Activated naive CD8-positive, alpha-beta T cell treated with anti-CD3 and anti-CD28 coated beads for 36 hours (primary cell): ENCODE measurements at places on chromosomes 5 and 9.
A peak's percentile ranks its signal among the peaks of the same experiment; 100 is the strongest.

DNA sequence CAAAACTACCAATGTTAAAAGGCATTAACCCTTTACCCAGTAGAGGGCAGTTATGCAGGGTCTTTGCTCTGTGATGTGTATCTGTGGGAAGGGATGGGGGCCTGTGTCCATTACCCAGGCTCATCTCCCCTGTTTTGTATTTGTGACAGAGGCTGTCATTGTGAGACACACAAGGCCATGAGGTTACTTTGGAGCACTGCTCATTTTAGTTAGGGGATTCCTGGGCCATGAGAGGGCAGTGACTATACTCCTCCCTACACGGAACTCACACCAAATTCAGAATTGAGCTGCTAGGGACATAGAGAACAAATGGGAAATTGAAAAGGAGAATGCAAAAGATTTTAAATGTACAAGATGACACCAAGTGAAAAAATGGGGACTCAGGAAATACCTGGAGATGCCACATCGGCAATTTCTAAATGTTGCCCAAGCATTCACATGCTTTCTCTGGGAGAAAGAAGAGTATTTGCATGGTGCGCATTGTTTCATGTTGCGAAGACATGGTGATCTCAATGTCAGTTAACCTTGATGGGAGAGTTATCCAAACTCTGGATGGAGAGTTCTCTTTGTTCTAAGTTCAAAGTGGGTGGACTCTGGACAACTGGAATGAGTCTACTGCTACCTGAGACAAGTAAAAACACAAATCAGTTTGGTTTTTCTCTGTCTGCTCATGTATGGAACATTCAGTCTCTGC is 32.5 kb downstream of the C9orf152 start:
- no peak for DNase-seq

DNA sequence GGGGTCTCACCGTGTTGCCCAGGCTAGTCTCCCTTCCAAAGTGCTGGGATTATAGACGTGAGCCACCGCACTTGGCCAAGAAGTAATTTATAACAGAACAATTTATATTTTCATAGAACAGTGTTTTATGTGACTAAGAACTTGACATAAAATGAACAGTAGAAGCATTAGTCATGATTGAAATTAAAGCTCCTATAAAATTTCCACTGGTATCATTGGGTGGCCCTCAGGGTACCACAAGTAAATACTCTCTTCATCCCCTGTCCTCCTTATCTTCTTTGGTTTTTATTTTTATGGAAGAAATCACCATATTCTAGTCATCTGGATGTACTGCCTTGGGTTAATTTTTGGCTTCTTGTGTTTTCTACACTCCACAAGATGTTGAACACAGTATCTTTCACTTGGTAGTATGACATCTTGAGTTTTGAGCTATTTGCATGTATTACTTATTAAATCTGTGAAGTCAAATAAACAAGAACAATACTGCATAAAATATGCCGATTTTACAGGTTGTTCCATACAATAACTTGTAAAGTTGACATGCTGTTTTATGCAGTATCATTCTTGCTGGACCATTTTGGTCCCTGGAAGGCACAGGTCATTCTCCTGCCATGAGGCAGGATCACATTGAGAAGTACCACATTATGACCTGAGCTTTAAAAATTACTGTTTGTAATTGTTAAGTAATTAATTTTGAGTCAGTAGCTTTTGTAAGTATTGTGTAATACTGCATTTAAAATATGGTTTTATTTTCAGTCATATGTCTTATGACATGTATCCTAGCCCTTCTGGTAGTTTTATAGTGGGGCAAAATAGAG is 24.4 kb downstream of the LMNB1 start:
- DNase-seq = no peak

DNA sequence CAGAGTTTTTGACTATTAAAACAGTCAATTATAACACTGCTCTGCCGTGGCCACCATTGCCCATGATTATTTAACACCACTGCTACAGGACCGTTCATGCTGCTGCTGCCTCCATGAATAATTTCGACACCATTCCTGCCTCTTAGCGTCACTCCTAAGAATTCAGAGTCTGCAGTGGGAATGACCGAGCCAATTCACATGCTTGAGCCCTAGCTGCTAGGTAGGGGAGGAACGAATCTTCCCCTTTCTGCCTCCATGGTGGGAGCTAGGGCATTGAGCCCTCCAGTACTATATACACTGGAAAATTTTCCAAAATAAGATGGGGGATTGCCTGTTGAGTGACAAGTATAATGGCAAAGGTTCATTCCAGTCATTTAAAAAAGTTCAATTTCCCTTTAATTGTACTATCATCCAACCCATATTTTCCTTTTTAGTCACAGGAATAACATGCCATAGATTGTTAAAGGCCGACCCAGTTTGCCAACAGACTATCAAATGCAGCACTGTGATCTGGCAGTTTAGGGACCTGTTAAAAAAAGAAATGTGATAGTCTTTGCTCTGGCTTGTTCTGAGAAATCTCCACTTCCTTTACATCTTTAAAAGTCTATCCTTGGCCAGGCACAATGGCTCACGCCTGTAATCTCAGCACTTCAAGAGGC is 13.5 kb upstream of the B4GALT1 start:
- DNase-seq = no peak

- DNase-seq = peak; percentile 63
Observed at GRCh38 chr5:139415221-139415861, 11.5 kb upstream of the SPATA24 start.

GRCh38 chr5:72956324-72957140 is 691 bp downstream of the FCHO2 start:
- peak; percentile 32 for DNase-seq

DNA sequence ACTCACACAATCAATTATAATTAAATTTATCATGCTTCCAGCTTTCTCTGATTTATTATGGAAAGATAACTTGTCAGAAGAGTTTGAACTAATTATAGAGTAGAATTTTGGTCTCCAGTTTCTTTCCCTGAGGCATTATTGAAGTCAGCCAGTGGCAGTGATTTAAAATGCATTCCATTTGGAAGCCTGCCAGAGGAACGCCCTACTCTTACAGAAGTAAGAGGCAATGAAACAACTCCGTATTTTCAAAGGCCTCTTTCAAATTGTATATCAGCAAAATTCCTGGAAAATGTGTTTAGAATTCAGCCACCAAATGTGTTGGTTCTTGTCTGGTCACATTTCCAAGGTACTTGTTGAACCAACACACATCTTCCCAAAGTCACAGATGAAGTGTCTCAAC is 640.9 kb downstream of the SEMA5A start:
- DNase-seq = no peak

- no peak for DNase-seq
Observed at GRCh38 chr9:71162126-71162525, 40.7 kb upstream of the TRPM3 start.

DNA sequence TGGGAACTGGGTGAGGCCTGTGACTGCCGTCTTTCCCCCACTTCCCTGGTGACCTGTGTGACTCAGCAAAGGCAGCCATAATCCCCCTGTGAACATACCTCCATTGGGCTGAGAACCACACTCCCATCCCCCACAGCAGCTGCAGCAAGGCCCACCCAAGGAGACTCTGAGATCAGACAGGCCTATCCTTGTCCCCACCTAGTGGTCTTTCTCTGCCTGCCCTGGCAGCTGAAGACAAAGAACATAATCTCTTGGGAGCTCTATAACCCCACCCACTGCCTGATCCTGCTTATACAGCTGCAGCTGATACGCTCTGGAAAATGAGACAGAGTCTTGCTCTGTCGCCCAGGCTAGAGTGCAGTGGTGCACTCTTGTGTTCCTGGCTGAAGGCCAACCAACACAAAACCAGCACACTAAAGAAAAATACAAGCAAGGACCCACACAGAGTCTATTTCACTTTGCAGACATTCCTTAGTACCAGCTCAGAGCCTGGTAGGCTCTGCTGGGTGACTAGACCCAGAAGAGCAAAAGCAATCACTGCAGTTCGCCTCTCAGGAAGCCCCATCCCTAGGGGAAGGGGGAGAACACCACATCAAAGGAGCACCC is 106.7 kb downstream of the MCTP1 start:
- no peak for DNase-seq

GRCh38 chr9:112894699-112895098 is 4.0 kb upstream of the SLC46A2 start:
- DNase-seq = no peak

DNA sequence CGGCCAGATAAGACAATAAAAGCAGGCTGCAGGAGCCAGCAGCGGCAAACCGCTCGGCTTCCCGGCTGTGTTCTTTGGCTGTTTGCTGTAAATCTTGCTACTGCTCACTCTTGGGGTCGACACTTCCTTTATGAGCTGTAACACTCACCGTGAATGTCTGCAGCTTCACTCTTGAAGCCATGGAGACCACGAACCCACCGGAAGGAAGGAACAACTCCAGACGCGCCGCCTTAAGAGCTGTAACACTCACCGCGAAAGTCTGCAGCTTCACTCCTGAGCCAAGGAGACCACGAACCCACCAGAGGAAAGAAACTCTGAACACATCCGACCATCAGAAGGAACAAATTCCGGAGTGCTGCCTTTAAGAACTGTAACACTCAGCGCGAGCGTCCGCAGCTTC is 451.7 kb downstream of the AGTPBP1 start:
- DNase-seq = peak; percentile 34

DNA sequence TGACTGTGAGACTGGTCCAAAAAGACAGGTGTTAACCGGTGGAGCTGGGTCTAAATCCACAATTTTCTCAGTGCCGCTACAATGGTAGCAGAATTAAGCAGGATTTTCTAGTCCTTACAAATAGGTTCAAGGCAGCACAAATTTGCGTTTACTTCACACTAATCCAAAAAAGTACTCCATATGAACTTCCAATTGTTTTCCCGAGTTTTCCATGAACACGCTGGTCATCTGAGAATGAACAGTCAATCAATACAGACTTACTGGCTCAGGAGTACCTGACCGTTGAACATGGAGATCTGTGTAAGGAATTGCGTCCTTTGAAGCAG is 709 bp downstream of the SLC35D2 start:
- DNase-seq = no peak

DNA sequence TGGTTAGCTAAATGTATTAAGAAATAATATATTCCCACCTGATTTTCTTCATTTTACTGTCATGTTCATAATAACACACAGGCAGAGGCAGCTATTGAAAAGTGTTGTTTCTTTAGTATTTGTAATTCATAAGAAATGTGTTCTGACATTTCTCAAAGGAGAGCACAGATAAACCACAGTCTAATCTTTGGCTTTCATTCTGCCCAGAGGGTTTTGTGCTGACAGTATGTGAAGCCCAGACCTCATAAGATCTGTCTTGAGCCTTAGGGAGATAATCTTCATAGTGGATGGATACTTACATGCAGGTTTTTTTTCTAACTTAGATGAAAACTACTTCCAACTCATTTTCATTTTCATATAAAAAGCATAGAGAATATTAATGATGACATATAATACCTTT is 206.1 kb downstream of the CHSY3 start:
- DNase-seq = no peak

GRCh38 chr9:5025416-5025815 is 40.3 kb downstream of the JAK2 start:
- DNase-seq = no peak

DNA sequence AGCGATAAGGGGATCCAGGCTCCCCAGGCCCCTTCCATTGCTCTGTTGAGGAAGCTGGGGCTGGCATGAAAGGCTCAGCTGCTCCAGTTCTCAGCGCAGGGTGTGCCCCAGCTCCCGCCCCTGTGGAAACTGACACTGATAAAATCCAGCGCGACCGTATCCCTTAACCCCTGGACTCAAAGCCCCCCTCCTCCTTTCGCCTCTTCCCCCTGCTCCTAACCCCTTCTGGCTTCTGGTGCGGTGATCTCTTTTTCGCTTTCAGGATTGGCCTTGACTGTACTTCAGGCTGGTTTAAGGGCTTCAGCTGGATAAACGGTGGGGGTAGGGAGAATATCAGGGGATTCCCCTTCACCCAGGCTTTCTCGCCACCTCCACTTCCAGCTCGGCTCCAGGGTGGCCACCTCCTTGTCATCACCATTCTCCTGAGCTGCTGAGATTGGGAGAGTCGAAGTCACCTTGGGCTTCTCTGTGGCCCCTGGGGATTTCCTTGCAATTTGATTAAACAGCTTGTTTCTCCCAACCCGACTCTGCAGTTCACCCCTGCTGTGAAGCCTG is 843 bp downstream of the BSPRY start:
- peak; percentile 42 for DNase-seq

DNA sequence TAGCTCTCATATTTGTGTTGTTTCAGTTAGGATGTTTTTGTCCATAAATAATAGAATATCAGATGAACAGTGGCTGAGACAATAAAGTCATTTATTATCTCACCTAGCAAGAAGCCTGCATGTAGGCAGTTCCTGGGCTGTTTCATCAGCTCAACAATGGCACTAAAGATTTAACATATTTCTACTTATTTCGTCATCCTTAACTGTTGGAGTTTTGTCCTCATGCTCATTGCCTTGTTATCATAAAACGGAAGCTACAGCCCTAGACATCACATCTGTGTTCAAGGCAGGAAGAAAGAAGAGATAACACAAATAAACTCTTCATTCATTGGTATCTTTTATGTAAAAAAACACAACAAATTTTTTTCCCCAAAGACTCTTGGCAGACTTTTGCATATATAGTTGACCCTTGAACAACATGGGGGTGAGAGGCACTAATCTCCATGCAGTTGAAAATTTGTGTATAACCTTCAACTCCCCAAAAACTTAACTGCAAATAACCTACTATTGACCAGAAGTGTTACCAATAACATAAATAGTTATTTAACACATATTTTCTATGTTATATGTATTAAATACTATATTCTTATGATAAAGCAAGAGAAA is 277.2 kb upstream of the ADRA1B start:
- DNase-seq = no peak

DNA sequence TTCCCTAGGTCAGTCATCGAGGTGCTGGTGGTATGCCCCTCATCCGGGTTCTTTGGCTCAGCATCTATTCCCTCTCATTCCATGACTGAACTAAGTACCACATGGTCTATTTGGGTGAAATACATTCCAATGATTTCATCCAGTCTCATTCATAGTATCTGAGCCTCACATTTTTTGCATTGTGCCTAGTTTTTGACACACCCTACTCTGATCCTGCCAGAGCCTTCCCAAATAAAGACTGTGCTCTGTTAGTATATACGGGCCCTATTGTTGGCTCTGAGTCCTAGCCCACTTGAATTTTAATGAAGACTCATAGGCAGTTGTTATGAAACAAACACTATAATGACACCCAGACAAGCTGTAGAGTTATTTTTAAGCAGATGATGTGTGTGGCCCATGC is 740.7 kb downstream of the CETN3 start:
- DNase-seq = no peak

GRCh38 chr5:56761151-56761885 is 54.0 kb upstream of the MAP3K1 start:
- no peak for DNase-seq

GRCh38 chr9:110183208-110184145 is 24.5 kb downstream of the C9orf152 start:
- DNase-seq = peak; percentile 29

DNA sequence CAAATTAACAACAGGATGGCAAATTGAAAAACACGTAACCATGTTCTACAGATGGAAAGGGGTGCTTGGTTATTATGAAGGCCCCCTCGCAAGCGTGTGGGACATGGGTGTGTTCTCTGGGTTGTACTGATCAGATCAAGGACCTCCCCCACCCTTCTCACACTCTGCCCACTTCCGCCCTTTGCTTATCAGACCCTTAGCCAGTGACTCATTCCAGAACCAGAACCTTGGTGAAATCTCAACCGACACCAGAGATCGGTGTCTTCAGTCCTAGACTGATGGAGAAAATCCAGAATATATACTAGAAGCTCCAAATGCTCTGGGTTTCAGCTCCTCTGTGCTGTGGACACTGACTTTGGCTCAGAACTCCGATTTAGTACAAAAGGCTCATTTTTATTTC is 64.9 kb downstream of the PTTG1 start:
- no peak for DNase-seq
